NCI-H2029 treated with DMSO at 0.1 percent for 48 hours (cell line): ENCODE measurements at places on chromosomes 5 and 9.

- no peak for DNase-seq
These were observed 186.7 kb downstream of the COMMD10 start for GRCh38 chr5:116271446-116272025.

GRCh38 chr5:116939641-116940040 is 365.0 kb upstream of the SEMA6A start:
- no peak for DNase-seq

DNA sequence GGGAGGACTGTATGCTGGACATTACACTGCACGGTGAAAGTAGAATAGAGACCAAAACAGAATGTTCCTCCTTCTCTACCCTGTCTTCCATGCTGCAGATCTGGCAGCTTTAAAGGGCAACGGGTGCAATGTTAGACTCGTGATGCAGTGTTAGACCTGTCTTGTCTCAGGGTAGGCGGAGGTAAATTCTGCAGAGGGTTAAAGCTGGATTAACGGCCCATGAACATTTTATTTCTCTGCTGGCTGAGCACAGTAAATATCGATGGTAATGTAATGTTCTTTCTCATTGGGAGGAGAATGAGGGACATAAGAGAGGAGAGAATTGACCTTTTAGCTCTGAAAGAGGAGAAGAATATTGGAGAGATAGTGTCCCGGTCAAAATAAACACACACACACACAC is 178.9 kb downstream of the NMUR2 start:
- no peak for DNase-seq

DNA sequence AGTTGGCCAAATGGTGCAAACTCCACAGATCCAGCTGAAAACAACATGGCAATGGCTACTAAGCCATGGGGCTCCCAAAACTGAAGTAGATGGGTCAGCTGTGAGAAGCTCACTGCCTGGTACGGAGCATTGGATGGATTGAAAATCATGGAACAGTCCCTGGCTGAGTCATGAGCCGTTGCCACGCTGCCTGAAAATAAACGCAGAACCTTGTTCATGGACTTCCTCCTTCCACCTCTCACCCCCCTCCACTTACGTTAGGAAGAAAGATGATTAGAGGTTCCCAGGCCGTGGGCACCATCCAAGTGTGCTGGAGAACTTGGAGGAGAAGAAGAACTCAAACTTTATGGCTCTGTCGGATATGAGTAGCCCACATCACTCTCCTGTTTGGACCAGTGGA is 6.8 kb upstream of the DIPK1B start:
- DNase-seq: no peak

GRCh38 chr9:3138231-3139229 is 294.6 kb upstream of the PUM3 start:
- DNase-seq: no peak

- DNase-seq: peak; percentile 67
These were observed 158.9 kb downstream of the MAPKAP1 start for GRCh38 chr9:125548141-125548540.

DNA sequence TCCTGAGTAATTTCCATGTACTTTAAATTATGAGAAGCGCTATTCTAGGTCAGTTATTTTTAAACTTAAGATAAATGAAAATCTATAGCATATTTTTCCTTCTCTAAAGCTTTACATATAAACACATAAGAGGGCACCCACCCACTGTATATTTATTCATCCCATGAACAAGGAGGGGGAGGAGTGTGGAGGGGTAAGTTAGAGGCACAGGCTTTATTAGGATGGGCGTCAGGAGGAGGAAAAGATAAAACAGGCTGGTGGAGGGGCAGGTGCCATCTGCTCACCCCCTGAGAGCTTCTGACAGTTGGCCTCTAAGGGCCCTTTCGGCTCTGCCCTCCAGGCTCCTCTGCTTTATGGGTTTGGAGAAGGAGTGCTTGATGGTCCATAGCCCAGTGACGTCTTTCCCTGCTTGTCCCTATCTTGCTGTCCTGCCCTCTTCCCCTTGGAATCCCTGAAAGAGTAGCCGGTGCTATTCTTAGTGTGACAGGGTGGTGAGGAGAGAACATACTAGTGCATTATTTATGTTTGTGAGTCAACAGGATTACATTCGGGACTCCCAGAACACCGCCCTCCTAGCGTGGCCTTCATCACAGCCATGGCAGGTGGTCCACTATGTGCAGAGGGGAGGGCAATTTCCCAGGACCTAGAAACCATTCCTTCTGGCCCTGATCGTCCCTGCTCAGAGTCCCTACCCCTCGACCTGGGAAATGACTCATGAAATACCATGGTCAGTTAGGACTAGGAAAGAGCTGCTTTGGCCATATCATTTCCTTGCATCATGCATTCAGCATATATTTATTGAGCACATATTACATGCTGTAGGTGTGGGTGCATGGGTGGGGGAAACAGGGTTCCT is 7.9 kb upstream of the SYNPO start:
- no peak for DNase-seq

DNA sequence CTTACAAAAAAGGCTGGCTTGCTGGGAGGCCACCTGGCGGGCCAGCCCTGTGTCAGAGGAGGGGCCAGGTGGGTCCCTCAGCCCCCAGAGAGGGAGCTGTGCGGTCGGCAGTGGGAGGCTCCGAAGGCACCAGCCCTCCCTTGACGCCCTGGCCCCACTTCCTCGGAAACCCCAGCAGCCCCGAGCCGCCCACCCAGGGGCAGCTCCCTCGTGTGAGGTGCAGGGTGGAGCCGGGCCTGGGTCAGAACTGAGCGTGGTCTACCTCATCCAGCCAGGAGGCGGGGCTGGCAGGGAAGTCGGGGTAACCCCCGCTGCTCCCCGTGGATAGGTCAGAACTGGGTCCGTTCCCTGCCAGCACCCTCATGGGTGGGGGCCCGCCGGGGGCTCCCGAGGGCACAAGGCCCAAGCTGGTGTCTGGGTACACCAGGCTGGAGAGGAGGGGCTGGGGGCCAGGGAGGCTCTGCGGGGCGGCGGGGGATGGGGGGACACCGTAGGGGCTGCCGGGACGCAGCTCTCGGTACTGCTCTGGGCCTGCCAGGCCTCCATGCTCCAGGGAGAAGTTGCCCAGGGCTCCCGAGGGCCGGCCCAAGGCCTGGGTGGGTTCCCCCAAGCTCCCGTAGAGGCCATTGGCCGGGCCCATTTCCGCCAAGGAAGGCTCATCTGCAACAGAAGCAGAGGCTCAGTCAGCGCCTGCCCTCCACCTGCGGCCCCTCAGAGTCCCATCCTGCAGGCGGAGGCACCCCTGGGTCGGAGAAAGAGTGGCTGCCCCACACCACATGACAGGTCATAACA is 7.6 kb downstream of the LHX3 start:
- no peak for DNase-seq

DNA sequence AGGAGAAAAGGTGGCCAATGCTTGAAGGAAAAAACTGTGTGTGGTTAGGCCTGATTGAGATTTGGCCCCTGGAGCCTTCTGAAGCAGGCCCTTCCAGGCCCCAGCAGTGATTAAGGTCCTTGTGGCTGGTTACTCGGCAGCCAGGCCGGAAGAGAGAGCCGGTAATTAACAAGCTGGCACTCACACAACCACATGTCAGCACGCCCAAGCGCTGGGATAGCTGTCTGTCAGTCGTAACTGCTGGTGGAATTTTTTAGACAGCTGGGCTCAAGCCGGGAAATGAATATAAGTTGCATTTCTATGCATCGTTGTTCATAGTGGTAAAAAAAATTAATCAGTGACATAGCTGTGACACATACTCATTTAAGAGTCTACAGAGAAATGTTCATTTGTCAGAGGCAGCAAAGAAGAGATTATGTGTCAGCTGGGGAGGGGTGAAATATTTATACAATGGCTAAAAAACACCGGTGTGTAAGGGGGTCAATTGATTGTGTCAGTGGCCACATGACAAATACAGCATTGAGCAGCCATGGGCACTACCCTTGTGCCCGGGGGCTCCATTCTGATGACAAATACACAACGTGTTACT is 13.7 kb upstream of the ARAP3 start:
- peak; percentile 64 for DNase-seq
